ENCODE measurements at places on chromosomes 12 and 14.

GRCh38 chr14:103540821-103541708 is 12.1 kb downstream of the TRMT61A start:
- DNase-seq, result no peak

- no peak for DNase-seq
Measured at GRCh38 chr12:106027286-106027685, 111.5 kb downstream of the NUAK1 start.

DNA sequence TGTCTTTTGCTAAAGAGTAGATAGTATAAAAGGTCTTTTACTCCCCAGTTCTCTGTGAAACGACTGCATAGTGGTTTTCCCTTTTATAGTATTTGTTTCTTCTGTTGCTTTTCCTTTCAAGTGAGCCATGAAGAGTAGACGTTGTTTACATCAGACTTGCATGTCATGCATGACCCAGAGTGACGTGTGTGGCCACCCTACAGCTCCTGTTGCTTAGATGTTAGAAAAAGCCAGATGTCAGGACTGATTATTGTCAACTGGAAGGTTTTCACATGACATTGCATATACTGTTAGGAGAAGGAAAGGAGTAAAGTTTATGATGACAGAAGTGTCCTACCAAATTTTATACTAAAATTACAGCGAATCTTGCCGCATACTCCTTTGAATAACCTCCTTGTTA is 1.3 kb upstream of the RD3L start:
- DNase-seq, result no peak

- no peak for DNase-seq
Measured at GRCh38 chr14:105617201-105617777, 90.9 kb downstream of the TMEM121 start.

DNA sequence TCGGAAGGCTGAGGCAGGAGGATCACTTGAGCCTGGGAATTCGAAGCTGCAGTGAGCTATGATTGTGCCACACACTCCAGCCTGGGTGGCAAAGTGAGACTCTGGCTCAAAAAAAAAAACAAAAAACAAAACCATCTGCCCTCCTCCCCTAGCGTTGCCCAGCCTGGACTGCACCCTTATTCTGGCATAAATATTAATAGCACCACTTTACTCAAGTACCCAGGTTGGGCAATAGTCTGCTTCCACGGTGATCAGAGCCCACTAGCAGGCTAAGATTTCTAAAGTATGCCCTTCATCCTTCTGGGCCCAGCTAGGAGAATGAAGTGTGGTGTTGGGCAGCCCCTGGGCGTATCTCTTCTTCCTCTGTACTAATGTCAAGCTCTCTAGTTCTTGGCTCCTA is 33.3 kb downstream of the KCTD10 start:
- no peak for DNase-seq

Measured in NCI-H2227 treated with DMSO at 0.1 percent for 48 hours (cell line).